ENCODE measurements at places on chromosomes 7 and 10.

DNA sequence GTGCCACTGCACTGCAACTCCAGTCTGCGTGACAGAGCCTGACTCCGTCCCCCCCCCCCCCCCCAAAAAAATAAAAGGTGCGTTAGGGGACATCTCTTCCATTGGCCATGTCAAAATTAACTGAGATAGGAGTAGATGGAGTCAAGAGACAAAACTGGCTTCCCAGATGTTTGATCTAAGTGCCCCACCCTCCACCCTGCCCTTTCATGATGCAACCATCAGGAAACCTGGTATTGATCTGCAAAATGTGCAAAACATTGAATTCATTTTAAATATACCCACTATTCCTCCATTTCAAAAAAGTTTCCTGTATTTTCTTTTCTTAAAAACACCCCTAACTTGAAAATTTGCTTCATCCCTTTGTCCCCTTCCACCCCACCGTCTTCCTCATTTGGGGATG lies 17.5 kb downstream of the ARID5B start:
- no peak for DNase-seq

DNA sequence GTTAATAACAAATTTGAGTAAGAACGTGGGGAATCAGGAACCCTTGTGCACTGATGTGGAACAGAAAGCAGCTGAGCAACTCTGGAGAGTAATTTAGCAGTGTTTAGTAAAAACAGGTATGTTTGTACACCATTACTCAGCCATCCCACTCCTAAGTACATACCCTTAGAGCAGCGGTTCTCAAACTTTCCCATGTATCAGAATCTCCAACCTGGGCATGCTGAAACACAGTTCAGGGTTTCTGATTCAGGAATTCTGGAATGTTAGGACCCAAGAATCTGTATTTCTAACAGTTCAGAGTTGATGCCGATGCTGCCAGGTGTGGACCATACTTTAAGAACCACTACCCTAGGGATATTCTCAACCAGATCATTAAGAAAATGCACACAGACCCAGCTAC lies 5.1 kb downstream of the SGMS1 start:
- DNase-seq: no peak

DNA sequence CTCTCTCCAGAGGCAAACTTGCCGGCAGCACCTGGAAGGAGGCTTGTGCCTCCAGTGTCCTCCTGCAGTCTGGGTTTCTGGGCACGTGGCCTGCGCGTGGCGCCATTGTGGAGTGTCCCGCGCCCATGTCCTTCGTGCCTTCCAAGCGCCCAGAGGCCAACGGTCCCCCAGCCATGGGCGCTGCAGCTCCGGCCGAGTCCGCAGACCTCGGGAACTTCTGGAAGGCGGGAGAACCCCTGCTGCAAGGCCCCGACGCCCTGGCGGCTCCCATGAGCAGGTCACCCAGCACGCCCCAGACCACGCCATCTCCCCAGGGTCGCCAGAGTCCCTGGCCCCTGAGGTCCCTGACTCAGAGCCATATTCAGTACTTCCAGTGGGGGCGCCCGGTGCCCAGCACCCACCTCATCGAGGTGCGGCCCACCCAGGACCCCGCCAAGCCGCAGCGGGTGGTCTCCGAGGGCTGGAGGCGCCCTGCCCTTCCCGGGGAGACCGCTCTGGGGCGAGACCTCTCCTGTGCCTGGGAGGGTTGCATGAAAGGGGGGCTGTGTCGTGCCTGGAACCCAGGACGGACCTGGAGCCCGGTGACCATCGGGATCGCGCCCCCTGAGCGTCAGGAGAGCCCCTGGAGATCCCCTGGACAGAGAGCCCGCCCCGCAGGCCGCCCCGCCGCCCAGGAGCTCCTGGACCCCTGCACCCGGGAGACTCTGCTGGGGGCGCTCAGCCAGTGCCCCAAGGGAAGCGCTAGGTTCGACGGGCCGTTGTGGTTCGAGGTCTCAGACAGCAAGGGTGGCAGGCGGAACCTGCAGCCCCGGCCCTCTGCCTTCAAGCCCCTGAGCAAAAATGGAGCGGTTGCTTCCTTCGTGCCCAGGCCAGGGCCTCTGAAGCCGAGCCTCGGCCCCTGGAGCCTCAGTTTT lies at the start of gene POM121L12:
Gene POM121L12 (plus strand): TSS at position 135 of the 914 bp plus-strand sequence. CDS start 39 bp downstream, at position 174.
- DNase-seq: no peak

- DNase-seq: no peak
Observed at GRCh38 chr7:75950111-75950681, 35.2 kb downstream of the POR start.

All from cerebellar nuclear complex (tissue), 1 donor.